ENCODE measurements at places on chromosomes 12 and 14.
A peak's percentile ranks its signal among the peaks of the same experiment; 100 is the strongest.

DNA sequence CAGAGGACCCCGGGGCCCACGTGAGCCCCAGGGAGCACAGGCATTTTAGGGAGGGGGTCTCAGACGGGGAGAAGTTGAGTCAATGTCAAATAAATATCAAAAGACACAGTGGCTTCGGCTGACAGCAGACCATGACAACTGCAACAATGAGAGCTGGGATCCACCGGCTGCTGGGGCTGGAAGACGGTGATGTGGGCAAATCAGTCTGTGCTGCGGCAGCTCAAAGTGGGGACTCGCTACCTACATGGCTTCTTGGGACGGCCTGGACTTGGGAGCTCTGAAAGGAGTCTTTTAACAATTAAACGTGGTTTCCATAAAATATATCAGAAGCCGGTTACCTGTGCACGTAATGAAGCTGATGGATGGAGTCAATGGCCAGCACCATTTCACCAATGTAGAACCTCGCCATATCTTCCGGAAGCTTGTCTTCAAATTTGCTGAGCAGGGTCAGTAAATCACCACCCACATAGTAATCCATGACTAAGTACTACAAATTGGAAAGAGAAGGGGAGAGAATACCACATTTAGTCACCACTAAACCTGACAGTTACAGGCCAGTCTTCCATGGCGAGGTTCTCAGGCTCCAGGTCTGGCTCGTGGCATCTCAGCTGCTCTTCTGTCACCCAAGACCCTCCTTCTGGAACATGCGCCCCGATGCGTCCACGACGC, 58.0 kb downstream of the CDC42BPB start:
- no peak for DNase-seq

- no peak for DNase-seq
These were observed 362.7 kb upstream of the SFSWAP start for GRCh38 chr12:131348231-131348630.

DNA sequence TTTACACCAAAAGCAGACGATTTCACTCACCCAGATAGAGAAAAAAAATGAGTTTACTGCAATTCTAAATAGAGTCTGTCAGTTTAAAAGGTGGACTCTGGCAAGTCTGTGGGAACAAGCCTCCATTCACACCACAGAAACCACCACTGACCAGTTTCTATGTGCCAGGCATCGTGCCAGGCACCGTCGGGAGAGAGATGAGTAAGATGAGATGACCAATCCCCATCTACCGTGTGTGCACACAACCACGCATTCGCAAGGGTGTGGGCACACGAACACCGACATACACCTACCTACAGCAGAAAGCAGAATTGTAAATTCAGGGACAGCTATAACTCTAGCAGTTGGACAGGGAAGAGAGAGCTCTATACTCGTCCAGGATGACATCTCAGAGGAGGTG, 58.3 kb downstream of the PRIMA1 start:
- DNase-seq, result peak; percentile 17

DNA sequence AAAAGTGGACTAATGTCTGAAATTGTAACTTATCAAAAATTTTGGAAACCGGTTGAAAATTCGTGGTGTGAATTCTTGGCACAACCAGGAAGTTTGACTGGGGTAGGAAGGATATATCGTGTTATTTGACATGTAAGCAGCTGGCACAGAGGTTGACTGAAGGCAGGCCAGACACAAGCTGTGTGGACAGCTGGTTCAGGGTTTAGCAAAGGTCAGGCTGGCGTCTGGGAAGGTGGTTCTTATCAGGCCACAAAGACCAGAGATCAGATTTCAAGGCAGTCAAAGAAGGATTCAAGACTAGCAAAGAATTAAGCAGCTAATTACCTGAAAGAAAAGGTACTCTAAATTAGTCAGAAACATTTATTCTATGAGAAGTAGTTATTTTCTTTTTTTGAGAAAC, 450.2 kb upstream of the MDGA2 start:
- DNase-seq, result no peak

GRCh38 chr12:127677537-127678131, 589.3 kb upstream of the TMEM132C start:
- peak; percentile 71 for DNase-seq

DNA sequence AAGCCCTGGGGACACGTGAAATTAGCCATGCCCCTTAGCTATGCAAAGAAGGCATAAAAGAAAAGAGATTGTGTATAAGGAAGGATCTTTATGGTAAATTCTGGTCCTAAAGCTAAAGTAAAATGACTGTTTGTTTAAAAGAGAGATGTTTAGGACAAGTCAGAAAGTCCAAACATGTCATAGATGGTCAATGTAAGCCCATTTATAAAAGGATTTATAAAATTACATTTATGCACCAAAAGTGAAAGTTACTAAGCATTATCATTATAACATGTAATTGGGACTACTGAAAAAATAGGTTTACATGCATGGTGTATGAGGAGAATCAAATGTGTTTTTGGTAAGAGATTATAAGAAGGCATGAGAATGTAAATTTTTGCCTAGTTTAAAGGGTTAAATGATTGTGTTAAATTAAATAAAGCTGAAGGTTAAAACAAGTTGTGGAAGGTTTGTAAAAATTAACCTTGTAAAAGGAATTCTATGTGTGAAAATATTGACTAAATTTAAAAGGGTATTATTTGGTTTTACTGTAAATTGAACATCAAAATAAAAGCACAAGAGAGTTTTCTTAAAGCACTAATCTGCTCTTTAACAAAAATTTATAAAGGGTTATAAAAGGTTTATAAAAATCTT, 50.4 kb upstream of the TSPAN8 start:
- DNase-seq, result no peak

- no peak for DNase-seq
These were observed 73.7 kb downstream of the TBK1 start for GRCh38 chr12:64525461-64526160.

DNA sequence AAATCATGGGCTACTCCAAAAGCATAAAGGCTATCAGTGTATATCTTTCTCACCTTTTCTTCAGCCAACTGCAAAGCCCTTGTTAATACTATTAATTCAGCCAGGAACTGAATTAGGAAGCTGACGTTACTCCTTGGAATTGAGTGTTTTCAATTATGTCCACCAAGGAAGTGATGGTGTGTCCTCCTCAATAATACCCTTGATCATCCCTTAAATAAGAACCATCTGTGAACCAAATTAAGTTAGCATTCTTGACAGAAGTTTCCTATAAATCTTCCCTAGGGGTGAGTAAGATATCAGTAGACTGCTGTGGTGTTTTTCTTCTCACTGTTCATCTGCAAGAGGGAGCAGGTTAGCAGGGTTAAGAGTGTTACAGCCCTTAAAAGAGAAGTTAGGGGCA, 252.3 kb upstream of the AVPR1A start:
- no peak for DNase-seq

GRCh38 chr14:74018586-74019407, at the start of the genes BBOF1 and ENTPD5:
TSS of gene BBOF1 (plus strand) at chr14:74019349. CDS start at chr14:74019479, 130 bp downstream.
TSS of gene ENTPD5 (minus strand) at chr14:74019288. CDS start at chr14:73988102, 31,186 bp downstream.
- DNase-seq, result peak; percentile 88

DNA sequence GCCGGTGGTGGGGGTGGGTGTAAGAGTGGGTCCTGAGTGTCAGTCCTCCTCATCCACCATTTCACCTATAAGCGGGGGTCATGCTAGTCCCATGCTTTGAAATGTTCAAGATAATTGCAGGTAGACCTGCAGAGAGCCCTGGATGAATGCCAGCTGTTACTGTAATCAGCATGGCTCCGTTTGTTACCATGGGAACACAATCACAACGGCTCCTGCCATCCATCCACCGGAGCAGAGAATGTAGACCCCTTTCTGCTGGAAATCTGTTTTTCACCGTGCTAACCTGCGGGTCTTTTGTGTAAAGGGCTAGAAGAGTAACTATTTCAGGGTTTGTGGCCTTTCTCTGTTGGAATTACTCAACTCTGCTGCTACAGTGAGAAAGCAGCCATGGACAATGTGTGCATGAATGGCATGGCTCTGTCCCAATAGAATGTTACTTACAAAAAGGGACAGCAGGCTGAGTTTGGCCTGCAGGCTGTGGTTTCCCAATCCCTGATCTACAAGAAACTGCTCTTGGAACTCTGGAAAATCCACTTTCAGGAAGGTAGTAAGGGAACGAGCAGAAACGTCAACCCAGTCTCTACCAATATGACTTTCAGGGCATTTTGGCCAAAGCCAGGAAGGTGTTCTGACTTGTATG, 36.1 kb downstream of the KCTD10 start:
- no peak for DNase-seq

DNA sequence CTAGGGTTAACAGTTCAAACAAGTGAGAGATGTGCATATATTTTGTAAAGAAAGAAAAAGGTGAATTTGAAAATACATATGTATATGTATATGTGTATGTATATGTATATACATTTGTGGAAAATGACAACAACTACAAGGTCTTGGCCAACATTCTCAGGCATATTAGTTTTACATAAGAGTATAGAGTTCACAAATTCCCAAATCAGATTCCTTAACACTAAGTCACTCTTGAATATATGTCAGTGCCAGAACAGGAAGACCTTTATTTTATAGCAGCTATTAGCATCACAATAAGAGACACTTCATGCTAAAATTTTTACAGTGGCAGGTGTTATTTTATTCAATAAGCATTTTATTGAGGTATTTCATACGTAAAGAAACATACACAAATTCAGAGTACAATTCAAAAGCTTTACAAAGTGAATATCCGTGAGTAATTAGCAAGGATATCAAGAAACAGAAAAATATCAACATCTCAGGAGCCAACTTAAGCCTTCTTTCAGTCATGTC, 179.7 kb downstream of the SLC6A15 start:
- no peak for DNase-seq

DNA sequence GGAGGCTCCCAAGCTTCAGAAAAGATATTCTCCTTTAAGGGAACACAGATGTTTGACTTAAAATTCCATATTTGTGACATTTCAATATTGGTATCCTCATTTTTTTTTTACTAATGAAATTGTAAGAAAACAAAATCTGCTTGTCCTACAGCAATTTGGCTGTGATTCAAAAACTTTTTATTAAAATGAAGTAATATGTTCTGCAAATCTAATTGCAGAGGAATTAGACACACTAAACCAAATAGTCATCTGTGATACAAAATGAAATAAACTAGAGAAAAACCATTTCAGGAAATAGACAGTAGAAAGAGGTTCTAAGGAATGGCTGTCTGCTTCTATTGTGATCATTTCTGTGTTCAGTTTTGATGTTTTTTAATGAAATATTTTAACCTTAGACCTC, 50.1 kb upstream of the HIF1A start:
- no peak for DNase-seq

DNA sequence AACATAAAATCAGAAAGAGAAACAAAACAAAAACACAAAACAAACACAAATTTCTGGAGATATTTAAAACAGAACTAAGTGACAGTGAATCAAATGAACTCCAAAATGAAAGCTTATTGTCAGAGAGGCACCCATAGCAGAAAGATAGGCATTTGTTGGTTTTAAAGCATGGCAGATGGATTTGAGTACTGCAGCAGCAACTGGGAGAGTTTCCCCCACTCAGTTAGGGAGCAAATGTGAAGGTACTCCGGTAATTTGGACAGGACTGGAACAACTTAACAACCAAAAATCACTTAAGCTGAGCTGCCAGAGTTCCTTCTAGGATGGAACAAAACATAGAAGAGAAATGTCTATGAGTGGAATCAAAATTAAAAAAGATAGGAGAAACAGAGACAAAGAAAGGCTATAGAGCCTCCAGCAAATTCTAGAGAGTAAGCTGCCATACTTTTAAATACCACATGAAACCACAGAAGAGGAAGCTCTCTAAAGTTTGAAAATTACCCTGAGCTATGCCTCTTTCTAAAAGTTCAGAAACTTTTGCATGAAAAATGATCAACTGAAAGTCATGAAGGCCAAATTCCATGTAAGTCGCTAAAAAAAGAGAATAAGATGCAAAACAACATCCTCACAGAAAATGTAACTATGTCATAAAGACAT, 1248.3 kb upstream of the USP15 start:
- no peak for DNase-seq

DNA sequence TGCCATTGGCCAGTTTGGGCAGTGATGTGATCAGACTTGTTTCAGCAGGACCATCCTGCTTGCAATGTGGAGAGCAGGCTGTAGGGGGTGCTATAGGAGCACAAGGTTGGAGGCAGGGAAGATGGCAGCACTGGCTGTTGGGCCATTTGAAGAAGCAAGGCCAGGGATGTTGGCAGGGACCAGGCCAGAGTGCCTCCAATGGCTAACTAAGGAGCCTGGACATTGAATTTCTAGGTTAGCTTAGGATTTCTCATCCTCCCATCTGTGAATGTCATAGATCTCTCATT, 23.5 kb downstream of the FGF23 start:
- DNase-seq, result peak; percentile 72

DNA sequence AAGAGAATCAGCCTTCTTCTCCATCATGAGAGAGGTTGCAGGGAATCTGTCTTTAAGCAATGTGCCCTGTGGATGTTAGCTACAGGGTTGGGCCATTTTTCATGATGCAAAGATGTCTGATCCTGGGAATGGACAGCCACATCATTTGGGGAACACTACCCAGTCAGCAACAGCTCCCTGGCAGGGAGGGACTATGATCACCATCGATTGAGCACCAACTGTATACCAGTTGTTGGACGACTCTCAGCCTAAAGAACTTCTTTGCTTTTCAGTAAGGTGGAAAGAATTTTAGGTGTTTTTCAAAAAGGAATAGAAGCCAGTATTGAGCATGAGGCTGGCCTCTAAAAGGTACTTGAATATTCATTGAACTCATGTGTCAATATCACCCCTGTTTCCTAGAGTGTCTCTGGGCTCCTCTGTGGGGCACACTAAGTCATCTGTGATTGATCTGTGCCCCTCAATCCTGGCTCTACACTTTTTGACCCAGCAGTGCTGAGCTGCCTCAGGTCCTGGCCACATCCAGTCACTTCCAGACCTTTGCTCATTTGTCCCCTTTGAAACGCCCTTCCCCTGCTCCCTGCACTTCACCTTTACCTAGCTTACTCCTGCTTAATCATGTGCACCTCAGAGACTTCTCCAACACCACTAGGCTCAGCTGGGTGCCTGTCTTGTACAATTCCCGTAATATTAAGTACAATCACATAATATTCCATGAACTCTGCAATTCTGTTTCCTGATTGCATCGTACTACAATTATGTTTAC, 2.2 kb upstream of the CLMN start:
- DNase-seq, result no peak

- DNase-seq, result peak; percentile 84
These were observed 8.7 kb downstream of the TMEM253 start for GRCh38 chr14:21109377-21110138.

DNA sequence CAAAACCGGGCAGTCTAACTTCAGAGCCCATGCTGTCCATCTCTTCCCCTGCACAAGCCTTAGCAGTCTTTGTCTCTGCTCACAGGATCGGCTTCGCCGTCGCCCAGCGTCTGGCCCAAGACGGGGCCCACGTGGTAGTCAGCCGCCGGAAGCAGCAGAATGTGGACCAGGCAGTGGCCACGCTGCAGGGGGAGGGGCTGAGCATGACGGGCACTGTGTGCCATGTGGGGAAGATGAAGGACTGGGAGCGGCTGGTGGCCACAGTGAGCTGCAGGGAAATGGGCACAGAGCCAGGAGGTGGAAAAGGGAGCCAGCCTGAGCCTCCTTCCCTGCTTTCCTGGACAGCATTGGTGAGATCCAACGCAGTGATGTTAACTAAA, 14.2 kb upstream of the CARMIL3 start:
- no peak for DNase-seq

All from GM12865 (cell line).